ENCODE measurements at places on chromosomes 12 and 14.

- DNase-seq = no peak
Measured at GRCh38 chr12:102474438-102475064, 5.8 kb downstream of the IGF1 start.

DNA sequence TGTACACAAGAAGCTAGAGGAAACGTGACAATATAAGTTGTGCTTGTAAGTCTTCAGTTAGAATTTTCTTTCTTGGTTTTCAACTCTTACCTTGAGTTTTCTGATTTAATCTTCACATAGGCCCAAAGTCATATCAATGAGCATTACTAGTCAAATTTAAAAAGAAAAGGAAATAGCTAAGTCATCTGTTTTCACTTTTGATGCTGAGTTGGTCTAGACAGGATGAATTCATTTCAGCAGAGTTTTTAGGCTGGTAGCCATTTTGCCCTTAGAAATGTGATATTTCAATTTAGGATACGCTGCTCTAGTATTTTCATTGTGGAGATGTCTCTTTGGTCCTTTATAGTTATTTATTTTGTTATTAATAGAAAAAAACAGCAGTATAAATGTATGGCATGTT is 44.6 kb upstream of the KRAS start:
- no peak for DNase-seq

DNA sequence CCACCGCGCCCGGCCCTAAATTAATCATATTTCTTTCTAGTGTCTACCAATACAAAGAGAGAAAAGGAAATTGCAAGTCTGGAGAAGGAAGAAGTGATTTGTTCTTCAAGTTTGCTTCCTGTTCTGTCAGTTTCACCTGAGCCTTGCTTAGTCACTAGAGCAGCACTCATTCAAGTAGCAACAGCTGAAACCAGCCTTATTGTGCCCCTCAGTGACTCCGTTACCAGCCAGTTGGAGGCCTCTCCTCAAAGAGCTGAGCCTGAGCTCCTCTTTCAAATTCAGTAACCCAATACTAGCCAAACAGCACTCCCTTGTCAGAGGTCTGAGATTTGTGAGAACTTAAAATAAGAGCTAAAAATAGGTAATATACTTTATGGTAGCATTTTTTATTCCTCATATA is 17.4 kb downstream of the PAWR start:
- no peak for DNase-seq

GRCh38 chr14:89255852-89256251 is 161.2 kb downstream of the FOXN3 start:
- no peak for DNase-seq

- DNase-seq = no peak
Measured at GRCh38 chr14:71437870-71438269, 494.4 kb upstream of the RGS6 start.

GRCh38 chr14:56300495-56300894 is 182.3 kb downstream of the PELI2 start:
- no peak for DNase-seq

- DNase-seq = peak; percentile 36
Measured at GRCh38 chr14:90487031-90487430, 90.2 kb downstream of the CALM1 start.
